ENCODE measurements at places on chromosomes 3 and 15. TPM values are rescaled to one million over a fixed set of nuclear protein-coding genes. Genes with fewer than 3 reads are reported as not detected.

RHCG gene
- total RNA-seq: not detected

CCDC80 gene
- under 0.01 TPM for total RNA-seq

MYO5C gene
- total RNA-seq: 41.2 TPM

P2RY1 gene
- total RNA-seq: 7.8 TPM

GRCh38 chr15:77644543-77645247 is 12.0 kb upstream of the LINGO1 start:
- DNase-seq: no peak

GRCh38 chr3:190026154-190026553 is 94.5 kb downstream of the P3H2 start:
- no peak for DNase-seq
